PC-9 (cell line): ENCODE measurements at places on chromosomes 11 and 22. TPM values are rescaled to one million over a fixed set of nuclear protein-coding genes. Genes with fewer than 3 reads are reported as not detected.

DNA sequence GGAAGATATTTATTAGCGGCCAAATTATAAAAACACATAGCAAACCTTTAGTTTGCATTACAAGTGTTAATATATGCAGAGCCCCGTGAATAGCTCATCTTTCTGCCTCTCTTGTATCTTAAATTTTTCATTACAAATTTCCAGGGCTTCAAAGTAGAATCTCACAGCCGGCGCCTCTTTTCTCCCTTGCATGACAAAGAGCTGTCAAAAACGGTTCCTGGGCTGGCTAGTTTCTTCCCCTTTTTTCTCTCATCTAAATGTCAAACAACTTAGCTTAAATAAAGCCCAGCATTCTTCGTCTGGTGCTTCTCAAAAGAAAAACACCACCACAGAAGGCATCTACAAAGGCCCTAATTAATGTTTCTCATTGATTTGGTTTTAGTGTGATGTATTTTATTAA lies 253.0 kb downstream of the INSC start:
- no peaks in the 10 kb centered on the region for H3K27me3 ChIP-seq
- H3K36me3 ChIP-seq: no peaks in the 10 kb centered on the region

DNA sequence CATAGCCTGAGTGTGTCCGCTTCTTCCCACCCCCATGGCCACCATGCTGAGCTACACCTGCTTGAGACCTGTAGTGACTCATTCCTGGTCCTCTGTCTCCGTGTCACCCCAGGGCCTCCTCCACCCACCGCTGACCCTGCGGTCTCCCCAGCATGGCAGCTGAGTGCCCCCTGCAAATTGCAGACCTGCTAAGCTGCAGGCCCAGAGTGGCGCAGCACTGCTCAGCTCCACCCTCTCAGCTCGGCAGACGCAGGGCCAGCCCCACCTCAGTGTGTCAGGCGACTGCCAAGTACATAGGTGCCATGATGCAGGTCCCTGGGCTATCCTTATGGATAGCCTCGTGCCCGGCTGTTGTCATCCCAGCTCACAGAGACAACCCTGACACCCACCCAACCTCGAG lies 13.1 kb downstream of the MS4A15 start:
- no peak overlapping the region for H3K27ac ChIP-seq
- no peak overlapping the region for H3K4me3 ChIP-seq
- H3K4me1 ChIP-seq: no peaks in the 10 kb centered on the region
- no peaks in the 10 kb centered on the region for H3K36me3 ChIP-seq
- H3K27me3 ChIP-seq: peaks cover 95% of the 10 kb centered on the region
- DNase-seq: no peak

Gene LRRC74B
- total RNA-seq: 0.25 TPM in 1 of 2 replicates, not detected in the other

GRCh38 chr22:46446799-46447198 lies 90.6 kb downstream of the CELSR1 start:
- H3K27me3 ChIP-seq: no peaks in the 10 kb centered on the region
- no peak overlapping the region for H3K4me3 ChIP-seq
- no peaks in the 10 kb centered on the region for H3K36me3 ChIP-seq
- H3K4me1 ChIP-seq: peaks cover 42% of the 10 kb centered on the region
- H3K27ac ChIP-seq: peak overlapping the region; percentile 23; the same call in 1 of the 2 replicates

Gene KCNJ11
- 0.26 and 0.93 TPM in 2 replicates for total RNA-seq

DNA sequence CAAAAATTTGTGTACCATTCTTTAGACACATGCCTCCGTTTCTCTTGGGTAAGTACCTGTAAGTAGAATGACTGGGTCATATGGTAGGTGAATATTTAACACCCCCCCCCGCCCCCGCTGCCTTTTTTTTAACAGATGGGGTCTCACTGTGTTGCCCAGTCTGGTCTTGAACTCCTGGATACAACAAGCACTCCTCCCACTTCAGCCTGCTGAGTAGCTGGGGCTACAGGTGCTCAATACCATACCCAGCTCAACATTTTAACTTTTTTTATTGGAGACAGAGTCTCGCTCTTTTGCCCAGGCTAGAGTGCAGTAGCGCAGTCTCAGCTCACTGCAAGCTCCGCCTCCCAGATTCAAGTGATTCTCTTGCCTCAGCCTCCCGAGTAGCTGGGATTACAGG lies 32.5 kb downstream of the CECR2 start:
- H3K4me1 ChIP-seq: no peaks in the 10 kb centered on the region
- H3K27me3 ChIP-seq: peaks cover 31% of the 10 kb centered on the region
- no peaks in the 10 kb centered on the region for H3K36me3 ChIP-seq
- H3K27ac ChIP-seq: no peak overlapping the region
- no peak overlapping the region for H3K4me3 ChIP-seq

Gene RASGRP2
- total RNA-seq: 1.0 and 2.1 TPM in 2 replicates

Gene TMEM191C
- total RNA-seq: 4.0 TPM in 2 replicates

DNA sequence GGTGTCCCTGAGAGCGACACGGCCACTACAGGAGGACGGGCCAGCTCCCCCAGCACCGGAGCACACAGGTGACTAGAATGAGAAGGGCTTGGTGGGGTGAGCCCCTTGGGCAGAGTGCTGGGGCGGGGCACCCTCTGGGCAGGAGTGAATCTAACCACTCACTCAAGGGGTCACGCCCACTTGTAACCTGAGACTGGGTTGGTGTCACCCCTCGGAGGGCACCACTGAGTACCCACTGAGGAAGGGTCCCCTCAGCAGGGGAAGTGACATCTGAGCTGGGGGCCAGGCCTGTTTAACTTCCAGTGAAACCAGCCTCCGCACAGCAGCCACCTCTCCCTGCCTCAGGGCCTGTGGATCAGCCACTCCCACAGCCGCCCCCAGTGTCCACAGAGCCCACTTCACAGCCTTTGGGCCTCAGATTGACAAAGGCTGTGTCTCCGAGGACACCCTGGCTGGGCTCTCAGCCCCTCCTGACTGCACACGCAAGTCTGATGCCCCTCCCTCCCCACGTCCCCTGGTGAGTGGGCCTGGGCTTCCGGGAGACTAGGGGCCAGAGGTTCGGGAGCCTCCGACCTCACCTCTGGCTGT lies 5.6 kb downstream of the GATD1 start:
- no peak overlapping the region for H3K27ac ChIP-seq
- H3K4me1 ChIP-seq: peaks cover 13% of the 10 kb centered on the region
- no peak overlapping the region for H3K4me3 ChIP-seq
- no peak for DNase-seq

Gene SMC1B
- total RNA-seq: 0.28 and 0.31 TPM in 2 replicates

DNA sequence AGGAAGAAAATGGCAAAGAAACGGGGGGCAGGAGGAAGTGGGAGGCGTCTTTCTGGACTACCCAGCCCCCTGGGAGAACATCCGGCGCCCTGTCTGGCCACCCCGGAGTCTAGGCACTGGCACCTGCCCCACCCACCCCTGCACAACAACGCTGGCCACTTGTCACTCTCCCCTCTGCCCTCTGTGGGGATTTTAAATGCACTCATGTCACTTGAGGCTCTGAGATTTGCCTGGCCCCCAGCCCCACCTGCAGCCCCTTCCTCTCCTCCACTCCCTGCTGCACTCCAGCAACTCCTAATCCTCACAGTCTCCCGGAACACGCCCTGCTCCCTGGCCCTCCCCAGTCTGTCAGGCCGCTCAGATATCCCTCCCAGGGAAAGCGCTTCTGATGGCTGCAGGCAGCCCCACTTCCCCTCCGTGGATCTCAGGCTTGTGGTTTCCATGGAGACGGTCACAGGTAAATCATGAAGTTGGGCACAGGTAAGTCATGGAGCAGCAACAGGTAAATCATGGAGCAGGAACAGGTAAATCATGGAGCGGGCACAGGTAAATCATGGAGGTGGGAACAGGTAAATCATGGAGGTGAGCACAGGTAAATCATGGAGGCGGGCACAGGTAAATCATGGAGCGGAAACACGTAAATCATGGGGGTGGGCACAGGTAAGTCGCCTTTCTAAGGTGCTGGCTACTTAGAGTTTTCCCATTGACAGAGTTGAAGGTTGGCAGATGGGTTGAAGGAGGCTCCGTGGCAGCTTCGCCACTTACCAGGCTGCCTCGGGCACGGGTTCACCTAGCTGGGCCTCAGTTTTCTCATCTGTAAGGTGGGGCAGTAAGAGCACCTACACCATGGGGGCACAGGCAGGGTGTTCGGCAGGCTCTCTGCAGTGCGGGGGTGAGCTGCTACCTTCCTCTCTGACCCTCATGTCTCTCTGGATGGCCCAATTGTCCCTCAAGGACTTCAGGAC lies 79.0 kb upstream of the SHISAL1 start:
- no peaks in the 10 kb centered on the region for H3K36me3 ChIP-seq
- no peaks in the 10 kb centered on the region for H3K27me3 ChIP-seq
- peaks cover 19% of the 10 kb centered on the region for H3K4me1 ChIP-seq

Gene ENTHD1
- total RNA-seq: not detected in 2 replicates

GRCh38 chr11:85759915-85760314 lies 51.0 kb downstream of the SYTL2 start:
- H3K27me3 ChIP-seq: no peaks in the 10 kb centered on the region
- H3K4me3 ChIP-seq: no peak overlapping the region
- peaks cover 47% of the 10 kb centered on the region for H3K4me1 ChIP-seq
- peak; percentile 11 for DNase-seq
- H3K27ac ChIP-seq: peak overlapping the region; percentile 41
- H3K36me3 ChIP-seq: no peaks in the 10 kb centered on the region

- H3K27ac ChIP-seq: no peak overlapping the region
- H3K36me3 ChIP-seq: no peaks in the 10 kb centered on the region
- no peaks in the 10 kb centered on the region for H3K4me1 ChIP-seq
Observed at GRCh38 chr11:95404370-95404769, 173.4 kb upstream of the SESN3 start.

GRCh38 chr11:28632338-28632737 lies 524.1 kb downstream of the METTL15 start:
- H3K4me1 ChIP-seq: 0 out of 2 replicates have a peak, but pooled peaks cover 11% of the 10 kb centered on the region
- H3K36me3 ChIP-seq: no peaks in the 10 kb centered on the region
- no peaks in the 10 kb centered on the region for H3K27me3 ChIP-seq
- H3K27ac ChIP-seq: no peak overlapping the region
- no peak for DNase-seq

Gene TMEM132A
- total RNA-seq: 54.4 and 90.3 TPM in 2 replicates

DNA sequence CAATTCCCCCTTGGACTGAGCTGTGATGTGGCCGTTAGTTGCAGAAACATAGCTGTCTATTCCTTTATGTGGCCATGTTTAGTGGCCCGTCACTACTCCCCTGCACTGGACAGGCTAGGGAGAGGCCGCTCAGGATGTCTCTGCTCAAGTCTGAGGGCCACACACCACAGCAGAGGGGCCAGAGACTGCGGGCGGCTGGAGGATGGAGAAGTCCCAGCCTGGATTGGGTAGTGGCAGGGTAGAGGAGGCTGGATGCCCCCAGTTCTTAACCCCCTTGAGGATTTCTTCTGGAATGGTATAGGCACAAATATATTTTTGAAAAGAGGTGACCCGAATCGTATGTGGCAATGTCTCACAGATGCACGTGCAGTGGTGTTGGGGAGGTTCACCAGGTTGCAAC lies 116.4 kb upstream of the B3GAT1 start:
- DNase-seq: no peak
- H3K4me1 ChIP-seq: no peaks in the 10 kb centered on the region
- no peaks in the 10 kb centered on the region for H3K36me3 ChIP-seq
- H3K4me3 ChIP-seq: no peak overlapping the region
- peaks cover 53% of the 10 kb centered on the region for H3K27me3 ChIP-seq

Gene MPPED2
- total RNA-seq: not detected in 2 replicates

DNA sequence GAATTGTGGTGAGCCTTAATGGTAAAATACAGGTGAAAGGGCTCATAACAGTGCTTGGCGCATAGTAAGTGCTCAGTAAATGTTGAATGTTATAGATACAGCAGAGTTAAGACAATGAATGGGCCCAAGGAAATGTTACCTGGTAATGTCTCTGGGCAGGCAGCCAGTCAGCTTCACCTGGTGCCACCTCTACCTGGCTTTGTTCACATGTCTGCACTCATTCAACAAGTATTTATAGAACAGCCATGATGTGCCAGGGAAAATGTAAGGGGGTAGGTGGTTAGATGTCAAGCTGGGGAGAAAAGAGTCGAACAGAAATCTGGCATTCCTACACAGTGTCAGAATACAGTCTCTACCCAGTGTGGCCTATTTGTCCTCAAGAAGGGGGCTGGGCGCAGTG lies 238.8 kb upstream of the SYN3 start:
- H3K36me3 ChIP-seq: no peaks in the 10 kb centered on the region
- H3K4me1 ChIP-seq: no peaks in the 10 kb centered on the region
- H3K27ac ChIP-seq: no peak overlapping the region
- DNase-seq: no peak

DNA sequence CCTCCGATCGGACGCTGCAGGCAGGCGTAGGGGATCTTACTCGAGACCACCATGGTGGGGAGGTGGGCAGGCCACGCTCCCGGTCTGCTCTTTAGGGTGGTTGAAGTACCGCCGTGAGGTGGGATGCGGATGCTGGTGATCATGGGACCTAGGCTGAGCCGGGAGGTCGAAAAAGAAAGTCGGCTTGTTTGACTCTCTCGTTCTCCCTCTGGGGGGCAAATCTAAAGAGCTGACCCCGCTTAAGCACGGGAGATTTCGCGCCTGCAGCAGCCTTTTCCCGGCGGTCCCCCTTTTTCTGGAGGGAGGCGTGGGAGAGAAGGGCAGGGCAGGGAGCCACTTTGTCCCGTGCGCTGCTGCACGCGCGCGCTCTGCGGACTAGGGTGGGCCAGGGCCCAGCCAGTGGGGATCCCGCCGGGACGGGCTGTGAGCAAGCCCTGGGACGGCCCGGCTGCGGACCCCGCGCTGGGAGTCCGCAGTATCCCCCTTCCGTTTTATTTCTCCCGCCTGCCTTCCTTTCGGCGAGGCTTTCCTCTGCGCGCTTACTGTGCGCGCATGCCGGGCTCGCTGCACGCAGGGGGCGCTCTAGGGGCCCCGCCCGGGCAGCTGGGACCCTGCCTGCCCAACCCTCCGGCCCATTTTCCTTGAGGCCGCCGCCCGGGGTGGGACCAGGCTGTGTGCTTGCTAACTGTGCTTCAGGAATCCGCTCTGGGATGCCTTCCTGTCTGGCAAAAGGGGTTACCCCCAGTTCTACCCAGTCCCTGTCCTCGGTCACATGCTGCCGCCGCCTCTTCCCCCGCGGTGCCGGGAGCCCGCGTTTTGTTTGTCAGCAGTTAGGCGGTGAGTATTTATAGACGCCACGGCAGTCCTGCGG lies 81.0 kb downstream of the PRR5L start:
- H3K36me3 ChIP-seq: no peaks in the 10 kb centered on the region
- H3K4me3 ChIP-seq: peak overlapping the region; percentile 58
- H3K27me3 ChIP-seq: peaks cover 4% of the 10 kb centered on the region
- no peaks in the 10 kb centered on the region for H3K4me1 ChIP-seq
